ENCODE measurements at places on chromosomes 1 and 21.

- peak; percentile 86 for DNase-seq
These were observed 131.0 kb upstream of the RUNX1 start for GRCh38 chr21:35179990-35180540.

- DNase-seq, result no peak
These were observed 3.7 kb downstream of the PGBD5 start for GRCh38 chr1:230422221-230422981.

DNA sequence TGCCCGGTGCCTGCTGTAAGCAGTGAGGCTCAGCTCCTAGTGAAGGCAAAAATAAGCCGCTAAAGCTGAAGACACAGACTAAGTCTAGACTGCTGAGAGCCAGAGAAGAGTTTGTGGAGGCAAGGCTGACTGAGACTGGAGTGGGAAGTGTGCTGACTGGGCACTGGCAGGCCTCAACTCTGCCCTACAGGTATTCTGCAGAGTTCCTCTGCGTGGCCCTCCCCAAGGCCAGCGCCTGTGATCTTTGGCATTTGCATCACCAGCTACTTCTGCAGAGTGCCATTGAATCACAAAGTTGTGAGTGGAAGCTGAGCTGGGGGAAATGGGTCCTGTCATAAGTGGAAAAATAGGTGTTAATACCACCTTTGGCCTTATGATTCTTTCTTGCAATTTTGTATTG, 905.7 kb downstream of the PLA2G4A start:
- DNase-seq, result no peak

DNA sequence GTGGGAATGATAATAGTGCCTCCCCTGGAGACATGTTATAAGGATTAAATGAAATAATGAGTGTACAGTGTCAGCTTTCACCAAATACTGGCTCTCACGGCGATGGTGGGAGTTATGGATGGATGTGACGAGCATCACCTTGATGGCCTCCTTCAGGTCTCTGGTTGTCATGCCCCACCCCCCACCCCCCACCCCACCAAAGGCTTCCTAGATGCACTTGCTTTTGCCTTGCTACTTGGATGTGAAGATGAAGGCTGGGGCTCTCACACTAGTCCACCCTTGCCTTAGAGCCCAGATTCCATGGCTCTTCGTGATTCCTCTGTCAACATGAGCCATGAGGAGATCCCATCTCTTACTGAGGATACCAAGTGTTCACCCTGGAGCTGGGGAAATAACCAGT, 412.3 kb downstream of the NPHP4 start:
- DNase-seq, result no peak

DNA sequence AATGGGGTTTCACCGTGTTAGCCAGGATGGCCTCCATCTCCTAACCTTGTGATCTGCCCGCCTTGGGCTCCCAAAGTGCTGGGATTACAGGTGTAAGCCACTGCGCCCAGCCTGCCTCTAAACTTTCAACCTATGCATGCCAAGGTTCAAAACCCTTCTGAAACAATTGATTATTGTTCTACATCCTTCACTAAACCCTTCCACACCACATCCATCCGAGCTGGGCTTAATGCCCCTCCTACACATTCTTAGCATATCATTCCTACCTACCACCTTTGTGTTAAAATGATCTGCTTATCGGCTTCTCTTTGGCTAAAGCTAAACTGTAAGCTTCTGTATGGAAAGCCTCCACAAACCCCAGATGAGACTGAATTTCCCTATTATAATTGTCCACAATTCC, 40.8 kb upstream of the DOCK7 start:
- no peak for DNase-seq

DNA sequence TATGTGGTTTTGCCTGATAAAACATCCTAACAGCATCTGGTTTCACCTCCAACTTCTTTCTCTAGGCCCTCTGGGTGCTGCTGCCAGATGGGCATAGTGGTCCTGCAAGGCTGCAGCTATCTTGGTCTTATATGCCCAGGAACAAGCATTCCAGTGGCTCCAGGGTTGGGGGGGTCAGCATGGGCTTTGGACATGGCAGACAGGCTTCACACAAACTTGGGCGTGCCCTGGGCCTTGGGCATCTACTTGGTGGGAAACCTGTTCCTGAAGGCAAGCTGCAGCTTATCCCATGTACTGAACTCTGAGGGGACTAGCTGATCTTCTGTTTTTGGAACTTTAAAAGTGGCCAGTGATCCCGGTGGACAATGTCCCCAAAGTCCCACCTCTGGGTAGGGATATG, 54.9 kb upstream of the ZNF678 start:
- no peak for DNase-seq

- DNase-seq, result no peak
These were observed 37.6 kb upstream of the ZNF124 start for GRCh38 chr1:247209396-247209795.

- peak; percentile 70 for DNase-seq
These were observed 8.2 kb downstream of the ACADM start for GRCh38 chr1:75732703-75733102.

DNA sequence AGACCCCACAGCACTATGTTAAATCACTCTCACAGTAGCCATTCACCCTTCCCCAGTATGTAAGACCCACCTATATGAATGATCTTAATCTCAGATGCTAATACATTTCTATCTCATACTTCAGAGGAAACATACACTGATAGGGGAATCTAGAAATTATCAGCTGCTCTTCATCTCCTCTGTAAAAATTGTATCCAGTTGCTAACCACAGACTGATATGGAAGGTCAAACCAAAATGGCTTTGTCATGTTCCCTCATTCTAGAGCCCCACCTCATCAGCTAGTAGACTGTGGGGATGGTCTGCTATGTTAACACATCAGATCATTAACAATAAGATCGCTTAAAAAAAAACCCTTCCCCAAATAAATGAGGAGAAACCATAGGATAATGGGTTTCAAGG, 71.7 kb downstream of the UBR4 start:
- no peak for DNase-seq

GRCh38 chr1:181485287-181486097, 2.2 kb downstream of the CACNA1E start:
- DNase-seq, result no peak
